GM12892 (cell line): ENCODE measurements at places on chromosomes 6 and 20.

- no peak for DNase-seq
Measured at GRCh38 chr6:157070403-157071107, 252.8 kb downstream of the TMEM242 start.

DNA sequence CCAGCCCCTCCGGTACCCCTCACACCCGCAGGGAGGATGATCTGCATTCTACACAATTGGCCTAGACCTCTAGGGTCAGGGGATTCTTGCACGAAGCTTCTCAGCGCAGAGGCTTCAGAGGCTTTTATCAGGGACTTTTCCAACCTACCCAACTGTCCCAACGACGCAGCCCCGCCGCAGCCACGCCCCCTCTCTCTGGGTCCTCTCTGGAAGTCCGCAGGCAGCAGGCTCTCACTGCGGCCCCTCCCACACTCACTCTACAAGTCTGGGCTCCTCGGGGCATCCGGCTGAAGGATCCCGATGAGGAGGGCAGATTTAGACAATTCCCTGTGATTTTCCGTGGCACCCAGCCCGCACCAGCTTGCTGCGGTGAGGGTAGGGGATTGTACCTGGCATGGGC is 227.7 kb upstream of the RNF24 start:
- DNase-seq: no peak

DNA sequence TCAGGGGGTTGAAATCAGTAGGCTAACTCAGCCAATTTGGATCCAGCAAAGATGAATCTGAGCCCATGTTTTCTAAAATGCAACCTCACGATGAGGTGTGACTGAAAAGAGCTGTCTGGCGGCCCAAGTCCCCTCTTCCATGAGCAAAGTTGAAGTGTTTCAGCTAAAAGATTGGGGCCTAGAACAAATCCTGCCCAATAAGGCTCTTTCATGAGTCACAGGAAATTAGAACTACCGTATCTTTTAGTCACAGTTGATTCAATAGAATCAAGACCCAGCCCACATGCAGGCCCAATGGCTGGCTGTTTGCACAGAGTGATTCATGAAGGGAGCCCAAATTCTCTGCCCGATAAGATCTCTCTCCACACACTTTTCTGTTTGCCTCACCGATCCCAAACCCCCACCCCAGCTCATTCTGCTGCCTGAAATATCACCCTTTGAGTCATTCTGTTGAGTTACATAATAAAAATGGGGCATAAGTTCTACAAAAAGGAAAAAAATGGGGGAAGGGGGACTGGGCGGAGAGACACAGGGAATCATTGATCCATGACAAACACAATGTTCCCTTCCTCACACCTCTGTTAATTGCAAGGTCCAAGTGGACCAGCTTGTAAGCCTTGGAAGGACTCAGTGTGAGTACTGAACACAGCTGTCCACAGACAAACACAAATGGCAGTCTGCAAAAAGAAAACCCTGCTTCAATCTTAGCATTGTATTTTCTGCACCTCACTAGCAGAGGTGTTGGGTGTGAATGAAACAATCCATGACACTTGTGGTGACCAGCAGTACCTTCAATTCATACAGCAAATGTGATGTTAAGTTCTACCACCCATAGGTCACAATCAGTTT is 13.8 kb downstream of the FOXQ1 start:
- no peak for DNase-seq

GRCh38 chr6:166330612-166331011 is 11.7 kb downstream of the SFT2D1 start:
- DNase-seq: no peak

GRCh38 chr6:25042984-25043725 is 107.4 kb upstream of the RIPOR2 start:
- no peak for DNase-seq

- no peak for DNase-seq
Measured at GRCh38 chr20:24489631-24490260, 20.3 kb downstream of the SYNDIG1 start.

GRCh38 chr20:50477239-50477872 is 32.8 kb upstream of the PTPN1 start:
- DNase-seq: no peak

DNA sequence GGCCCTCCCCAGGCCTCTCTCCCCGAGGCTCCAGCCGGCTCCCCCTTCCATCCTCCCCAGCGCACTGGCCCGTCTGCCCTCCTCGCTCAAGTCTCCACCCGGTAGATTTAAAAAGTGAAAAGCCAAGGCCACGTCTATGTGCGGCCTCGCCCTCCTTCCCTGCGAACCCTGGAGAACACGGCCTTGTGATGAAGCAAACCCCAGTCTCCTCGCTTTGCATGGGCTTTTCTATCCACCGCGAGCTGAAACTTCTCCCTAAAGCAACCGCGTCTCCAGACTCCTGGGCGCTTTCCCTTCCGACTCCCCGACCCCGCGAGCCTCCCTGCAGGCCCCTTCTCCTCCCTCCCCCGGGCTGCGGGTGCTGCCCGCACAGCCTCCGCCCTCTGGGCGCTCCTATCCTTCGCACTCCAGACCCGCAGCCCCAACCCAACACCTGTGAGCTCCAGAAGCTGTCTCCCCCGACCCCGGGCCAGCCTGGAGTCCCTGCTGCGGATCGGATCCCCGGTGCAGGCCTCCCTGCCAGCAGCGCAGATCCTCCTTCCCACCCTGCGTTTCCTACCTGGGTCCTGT is 265.2 kb upstream of the QKI start:
- DNase-seq: no peak

- DNase-seq: no peak
Measured at GRCh38 chr20:48875233-48875913, 46.1 kb upstream of the ARFGEF2 start.
